ENCODE measurements at places on chromosomes 5 and 9.
A peak's percentile ranks its signal among the peaks of the same experiment; 100 is the strongest.

- DNase-seq, result no peak
Observed at GRCh38 chr5:134948911-134949310, 18.8 kb upstream of the CATSPER3 start.

GRCh38 chr5:124701016-124701415, 45.4 kb downstream of the ZNF608 start:
- DNase-seq, result no peak

DNA sequence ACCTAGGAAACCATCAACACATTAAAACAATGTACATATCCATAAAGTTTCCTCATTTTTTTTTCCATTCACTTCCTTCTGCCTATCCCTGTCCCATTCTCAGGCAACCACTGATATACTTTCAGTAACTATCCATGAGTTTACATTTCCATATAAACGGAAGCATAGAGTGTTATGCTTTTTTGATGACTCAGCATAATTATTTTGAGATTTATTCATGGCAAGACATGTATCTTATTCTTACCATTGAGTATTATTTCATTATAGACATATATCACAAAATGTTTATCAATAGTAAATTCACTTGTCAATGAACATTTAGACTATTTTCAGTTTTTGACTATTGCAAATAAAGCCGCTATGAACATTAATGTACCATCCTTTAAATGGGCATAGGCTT, 1786.8 kb upstream of the ACO1 start:
- DNase-seq, result no peak

GRCh38 chr5:124446120-124446519, 300.3 kb downstream of the ZNF608 start:
- no peak for DNase-seq

- no peak for DNase-seq
Observed at GRCh38 chr9:68819065-68819464, 114.0 kb downstream of the PIP5K1B start.

DNA sequence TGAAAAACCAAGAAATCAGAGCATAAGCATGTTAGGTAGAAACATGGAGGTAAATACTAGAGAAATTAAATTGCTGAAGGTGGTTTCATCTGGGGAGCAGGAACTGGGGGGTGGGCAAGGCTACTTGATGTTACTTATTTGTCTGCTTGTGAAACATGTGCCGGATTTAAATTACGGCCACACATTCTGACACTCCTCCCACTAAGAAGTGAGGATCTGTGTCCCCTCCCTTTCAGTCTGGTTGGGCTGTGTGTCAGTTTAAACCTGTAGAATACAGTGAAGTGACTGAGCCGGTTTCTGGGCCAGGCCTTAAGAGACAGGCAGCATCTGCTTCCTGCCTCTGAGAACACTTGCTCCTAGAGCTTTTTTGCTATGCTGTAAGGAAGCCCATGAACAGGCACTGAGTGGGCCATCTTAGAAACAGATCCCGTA, 2.3 kb upstream of the IARS1 start:
- no peak for DNase-seq

DNA sequence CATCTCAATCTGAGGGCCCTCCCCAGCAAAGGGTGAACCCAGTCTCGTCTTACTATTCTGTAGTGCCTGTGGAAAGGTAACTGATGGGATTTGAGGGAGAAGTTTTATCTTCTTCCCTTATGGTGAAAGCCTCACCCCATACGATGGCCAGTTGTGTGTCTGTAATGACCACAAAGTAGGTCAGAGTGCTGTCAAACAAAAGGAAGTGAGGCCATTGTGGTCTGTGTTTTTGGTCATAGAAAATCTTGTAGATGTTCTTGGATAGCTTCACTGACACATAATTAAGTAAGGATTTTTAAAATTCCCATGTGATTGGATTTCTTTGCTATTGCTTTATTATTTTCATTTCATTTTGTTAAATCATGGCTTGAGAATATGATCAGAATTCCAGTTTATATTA, 505.1 kb upstream of the KLF4 start:
- DNase-seq, result no peak

DNA sequence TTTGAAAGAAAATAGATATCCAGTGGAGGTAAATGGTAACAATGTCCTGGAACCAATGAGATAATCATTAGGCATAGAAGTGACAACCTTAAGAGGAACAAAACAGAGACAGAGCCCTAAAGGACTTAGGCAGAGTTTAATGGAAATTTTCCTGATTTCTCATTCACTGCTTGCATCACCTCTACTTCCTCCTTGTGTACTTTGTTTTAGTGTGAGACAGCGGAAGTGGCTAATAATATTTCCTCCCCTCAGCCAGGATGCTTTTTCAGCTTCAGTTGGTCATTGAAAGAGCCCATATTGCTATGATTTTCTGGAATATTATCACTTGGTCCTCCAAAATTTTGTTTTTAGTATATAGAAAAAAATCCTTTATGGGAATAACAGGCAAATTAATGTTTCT, 153.4 kb upstream of the MPDZ start:
- DNase-seq, result no peak

GRCh38 chr9:119961774-119962424, 592.7 kb upstream of the BRINP1 start:
- DNase-seq, result no peak

DNA sequence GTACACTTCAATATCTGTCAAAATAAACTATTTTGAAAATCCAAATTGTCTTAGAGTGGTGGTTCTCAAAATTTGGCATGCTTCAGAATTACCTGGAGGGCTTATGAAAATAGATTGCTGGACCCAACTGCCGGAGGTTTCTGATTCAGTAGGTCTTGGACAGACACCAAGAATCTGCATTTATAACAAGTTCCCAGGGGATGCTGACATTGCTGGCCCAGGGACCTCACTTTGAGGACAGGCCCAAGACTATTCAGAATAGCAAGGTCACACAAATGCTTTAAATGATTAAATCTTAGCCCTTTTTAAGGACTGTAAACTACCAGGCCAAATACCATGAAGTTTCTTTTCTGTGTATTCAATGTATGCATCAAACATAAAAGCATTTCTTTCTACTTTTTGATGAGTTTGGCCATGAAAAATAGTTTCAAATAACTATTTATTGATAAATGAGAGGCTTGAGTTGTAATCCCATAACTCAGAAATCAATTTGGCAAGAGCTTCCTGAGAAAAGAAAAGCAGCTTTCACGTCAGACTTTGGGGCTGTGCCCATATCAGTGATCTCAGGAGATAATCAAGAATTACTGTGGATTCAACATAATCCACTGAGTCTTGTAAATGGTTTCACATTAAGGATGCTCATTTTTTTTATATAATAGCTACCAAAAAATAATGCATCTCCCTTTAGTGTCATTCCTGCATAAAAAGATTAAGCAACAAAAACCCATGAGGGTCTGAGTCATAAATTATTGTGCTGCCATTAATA, 191.4 kb downstream of the FRMD3 start:
- no peak for DNase-seq

DNA sequence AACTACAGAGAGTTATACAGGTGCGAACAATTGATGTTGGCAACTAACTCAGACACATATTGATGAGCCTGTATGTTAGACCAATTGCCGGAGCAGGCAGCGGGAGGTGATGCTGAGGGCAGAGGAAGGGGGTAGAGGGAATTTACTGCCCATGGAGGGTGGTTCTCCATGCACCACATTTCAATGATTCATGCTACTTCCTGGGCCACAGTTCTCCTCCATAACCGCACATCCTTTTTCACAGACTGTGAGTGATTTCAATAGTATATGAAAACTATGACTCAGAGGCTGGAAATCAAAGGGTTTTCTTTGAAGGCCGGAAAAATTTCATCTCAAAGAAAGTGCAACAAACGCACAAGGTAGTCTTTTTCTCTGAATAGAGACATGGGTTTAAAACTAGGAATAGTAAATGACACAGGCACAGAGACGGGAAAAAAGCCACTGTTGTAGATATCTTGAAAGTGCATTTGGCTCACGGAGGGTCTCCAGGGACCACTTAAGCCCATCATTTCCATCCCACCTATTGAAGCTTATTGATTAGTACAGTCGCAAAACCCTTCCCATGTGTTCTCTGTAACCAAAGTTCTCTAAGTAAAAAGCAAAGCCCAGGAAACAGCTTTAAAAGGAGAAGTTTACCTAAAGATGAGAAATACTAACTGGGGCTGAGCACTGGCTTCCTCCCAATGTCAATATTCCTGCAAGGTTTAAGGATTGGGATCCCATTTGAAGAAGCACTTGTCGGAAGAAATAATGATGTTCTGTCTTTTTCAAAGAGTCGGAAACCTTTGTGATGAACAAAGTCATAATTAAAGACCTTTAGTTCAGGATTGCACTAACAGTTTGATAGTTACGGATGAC, 28.0 kb upstream of the ADAM19 start:
- DNase-seq, result peak; percentile 39

DNA sequence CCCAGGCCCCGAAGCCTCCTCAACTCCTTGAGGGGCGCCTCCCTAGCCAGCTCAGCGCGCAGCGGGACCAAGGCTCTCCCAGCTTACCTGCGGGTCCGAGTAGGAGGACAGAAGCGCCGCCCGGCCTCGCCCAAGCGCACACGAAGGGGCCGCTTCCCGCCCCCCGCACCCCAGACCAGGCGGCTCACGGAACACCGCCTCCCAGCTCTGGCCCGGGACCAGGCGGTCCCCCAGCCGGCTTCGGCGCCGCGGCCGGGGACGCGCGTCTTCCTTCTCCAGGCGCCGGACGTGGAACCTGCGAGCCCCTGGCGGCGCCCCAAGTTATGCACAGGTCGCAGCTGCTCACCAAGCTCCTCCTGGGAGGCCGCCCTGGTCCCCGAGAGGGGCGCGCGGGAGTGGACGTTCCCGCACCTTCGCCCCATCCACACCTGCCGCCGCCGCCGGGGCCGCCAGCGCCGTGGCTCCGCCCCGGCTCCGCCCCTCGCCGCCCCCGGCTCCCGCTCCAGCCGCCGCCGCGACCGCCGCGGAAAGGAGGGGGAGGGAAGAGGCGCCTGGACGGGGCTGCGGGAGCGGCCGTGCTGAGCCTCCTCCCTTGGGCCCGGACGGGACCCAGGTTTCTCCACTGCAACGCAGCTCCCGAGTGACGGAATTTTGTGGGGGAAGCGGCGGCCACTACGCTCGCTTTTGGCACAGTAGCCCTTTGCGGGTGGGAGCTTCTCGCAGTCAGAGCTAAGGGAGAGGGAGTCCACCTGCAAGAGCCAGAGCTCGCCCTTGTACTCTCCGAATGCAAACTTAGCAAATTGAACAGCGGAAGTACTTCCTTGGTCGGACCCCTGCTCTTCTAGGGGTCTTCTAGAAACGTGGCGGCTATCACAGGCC, 77.5 kb upstream of the IFNE start:
- DNase-seq, result peak; percentile 16

Data from activated T-cell treated with anti-CD3 and anti-CD28 coated beads for 1 hour (primary cell).